ENCODE measurements at places on chromosomes 4 and X.

DNA sequence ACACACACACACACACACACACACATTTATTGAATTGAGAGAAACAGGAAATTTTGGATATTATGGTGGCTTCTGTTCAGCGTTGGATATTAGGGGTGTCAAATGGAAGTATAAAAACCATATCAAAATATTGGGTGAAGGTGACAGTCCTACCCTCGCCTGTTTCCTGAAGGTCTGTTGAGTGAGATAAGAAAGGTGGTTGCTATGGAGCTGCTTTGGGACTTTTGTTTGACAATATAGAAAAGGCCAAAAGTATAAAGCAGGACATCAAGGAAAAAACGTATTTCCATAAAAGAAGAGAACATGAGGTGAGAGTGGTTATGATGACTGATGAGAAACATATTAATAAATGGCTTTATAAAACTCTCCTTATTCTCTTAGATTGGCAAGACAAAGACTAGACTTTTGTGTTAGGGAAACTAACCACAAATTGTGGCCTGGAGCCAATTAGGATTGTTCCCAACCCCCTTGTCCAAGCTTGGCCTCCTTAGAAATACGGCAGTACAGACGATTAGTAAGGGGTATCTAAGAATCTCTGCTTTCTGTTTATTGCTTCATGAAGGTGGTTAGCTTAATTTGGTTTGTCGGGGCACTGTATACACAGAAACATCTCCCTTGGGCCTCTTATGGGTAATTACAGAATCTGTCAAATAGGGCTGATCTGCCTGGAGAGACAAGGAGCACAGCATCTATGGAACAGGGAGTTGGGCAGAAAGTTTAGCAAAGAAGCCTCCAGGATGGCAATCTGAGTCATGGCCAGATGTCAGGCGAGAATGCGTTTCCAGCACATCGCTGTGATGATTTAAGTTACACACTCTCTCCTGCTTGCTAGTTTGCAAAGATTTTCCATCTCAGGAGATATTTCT is 198.0 kb downstream of the CBR4 start:
- no peak for DNase-seq

GRCh38 chr4:117823388-117823787 is 210.9 kb upstream of the NDST3 start:
- DNase-seq = no peak

DNA sequence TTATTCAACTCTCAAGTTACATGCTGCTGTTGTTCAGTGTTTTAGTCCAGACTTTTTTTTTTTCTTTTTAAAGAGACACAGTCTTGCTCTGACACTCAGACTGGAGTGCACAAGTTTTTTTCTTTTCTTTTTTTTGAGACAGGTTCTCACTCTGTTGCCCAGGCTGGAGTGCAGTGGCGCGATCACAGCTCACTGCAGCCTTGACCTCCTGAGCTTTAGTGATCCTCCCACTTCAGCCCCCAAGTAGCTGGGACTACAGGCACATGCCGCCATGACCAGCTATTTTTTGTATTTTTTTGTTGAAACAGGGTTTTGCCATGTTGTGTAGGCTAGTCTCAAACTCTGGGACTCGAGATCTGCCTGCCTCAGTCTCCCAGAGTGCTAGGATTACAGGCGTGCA is 11.9 kb downstream of the ADD1 start:
- no peak for DNase-seq

- no peak for DNase-seq
Measured at GRCh38 chrX:3160756-3161155, 119.5 kb downstream of the ARSF start.

DNA sequence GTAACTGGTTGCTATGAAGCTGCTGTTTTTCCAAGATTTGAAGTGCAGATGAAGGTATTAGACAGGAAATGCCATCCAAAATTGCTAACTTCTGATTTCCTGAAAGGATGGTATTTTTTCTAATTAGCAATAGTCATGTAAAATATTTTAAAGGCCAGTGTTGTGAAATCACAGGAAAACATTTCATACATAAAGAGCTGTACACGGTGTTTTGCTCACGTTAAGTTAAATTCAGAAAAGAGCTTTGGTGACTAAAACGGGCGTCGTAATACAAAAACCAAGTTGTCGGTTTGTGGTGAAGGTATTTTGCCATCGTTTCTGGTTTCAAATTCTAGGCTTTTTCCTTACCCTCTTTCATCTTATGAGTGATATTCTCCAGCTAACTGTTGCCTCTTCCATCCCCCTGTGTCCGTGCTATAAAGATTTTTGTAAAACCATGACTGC is 39.8 kb downstream of the AFF1 start:
- DNase-seq = no peak

- DNase-seq = no peak
Measured at GRCh38 chrX:69919749-69920148, 130.0 kb downstream of the AWAT2 start.

DNA sequence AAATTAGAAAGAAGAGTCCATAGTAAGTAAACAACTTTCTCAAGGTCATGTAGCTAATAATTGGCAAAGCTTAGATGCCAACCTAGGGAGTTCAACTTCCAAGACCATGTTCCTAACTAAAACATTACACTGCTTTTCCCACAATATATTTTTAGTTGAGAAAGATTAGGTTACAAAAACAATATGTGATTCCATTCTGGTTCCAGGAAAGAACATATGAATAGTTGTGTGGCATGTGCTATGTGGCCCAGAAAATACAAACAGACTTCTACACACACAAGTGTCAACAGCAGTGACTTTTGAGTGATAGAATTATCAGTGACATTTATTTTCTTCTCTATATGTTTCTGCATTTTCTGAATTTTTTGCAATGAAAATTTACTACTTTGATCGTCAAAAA is 62.7 kb upstream of the EDNRA start:
- DNase-seq = no peak

- no peak for DNase-seq
Measured at GRCh38 chrX:40143001-40143400, 45.2 kb upstream of the BCOR start.

DNA sequence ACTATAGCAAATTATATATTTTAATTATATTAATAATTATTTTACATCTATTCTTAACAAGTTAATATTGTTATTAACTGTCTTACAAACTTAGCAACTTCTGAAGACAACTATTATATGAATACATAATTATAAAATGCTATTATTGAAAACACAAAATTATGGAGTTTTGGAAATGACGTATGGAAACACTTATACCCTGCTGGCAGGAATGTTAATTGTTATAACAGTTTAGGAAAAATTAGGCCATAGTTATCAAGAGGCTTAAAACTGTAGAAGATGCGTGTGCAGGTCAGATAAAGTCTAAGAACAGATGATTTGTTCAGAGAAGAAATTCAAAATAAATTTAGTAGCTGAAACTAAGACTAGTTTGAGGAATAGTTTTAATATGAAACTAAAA is 211.7 kb downstream of the FAT4 start:
- DNase-seq = no peak

All from activated T-cell treated with anti-CD3 and anti-CD28 coated beads for 1 hour (primary cell).